ENCODE measurements at places on chromosomes 6 and 20.

GRCh38 chr6:167763056-167763944 is 63.4 kb upstream of the AFDN start:
- no peak for DNase-seq

GRCh38 chr6:151477726-151478125 is 16.1 kb upstream of the CCDC170 start:
- no peak for DNase-seq

- DNase-seq: no peak
Measured at GRCh38 chr20:37473249-37474000, 47.6 kb upstream of the NNAT start.

GRCh38 chr6:129661536-129662405 is 48.2 kb downstream of the ARHGAP18 start:
- DNase-seq: no peak

DNA sequence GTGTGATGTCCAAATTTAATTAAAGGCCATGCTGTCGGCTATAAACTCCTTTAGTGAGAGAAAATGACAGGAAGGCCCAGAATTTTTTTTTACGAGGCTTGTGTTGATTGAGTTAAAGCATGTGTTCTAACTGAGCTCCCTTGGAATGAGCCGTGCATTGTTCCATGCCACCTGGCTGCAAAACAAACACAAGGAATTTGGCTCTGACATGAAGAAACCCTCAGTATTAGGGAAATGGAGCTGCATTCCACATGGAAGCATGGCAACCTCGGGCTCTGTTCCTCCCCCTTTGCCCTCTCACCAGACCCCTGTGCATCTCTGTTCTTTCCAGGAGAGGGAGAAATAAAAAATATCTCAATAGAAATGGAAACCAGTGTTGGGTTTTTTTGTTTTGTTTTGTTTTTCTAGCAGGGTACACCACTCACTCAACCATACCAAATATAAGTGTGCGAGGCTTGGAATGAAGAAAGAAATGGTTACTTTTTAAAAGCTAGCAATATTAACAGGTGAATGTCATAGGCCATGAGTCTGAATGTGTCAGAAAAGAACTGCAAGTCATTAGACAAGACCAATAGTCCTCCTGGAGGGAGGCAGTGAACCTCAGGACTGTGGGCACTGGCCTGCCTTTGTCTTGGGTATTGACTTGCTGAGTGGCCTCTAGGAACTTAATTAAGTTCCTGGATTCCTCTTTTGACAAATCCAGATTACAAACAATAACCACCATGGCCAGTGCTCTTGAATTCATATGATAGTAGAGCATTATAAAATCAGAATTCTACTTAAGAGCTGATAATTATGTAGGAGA is 935.1 kb downstream of the KIF16B start:
- no peak for DNase-seq

GRCh38 chr6:35396991-35397390 is 54.6 kb downstream of the PPARD start:
- no peak for DNase-seq

GRCh38 chr6:163533443-163533842 is 118.9 kb downstream of the QKI start:
- no peak for DNase-seq

- DNase-seq: no peak
Measured at GRCh38 chr6:435441-436307, 44.1 kb downstream of the IRF4 start.

DNA sequence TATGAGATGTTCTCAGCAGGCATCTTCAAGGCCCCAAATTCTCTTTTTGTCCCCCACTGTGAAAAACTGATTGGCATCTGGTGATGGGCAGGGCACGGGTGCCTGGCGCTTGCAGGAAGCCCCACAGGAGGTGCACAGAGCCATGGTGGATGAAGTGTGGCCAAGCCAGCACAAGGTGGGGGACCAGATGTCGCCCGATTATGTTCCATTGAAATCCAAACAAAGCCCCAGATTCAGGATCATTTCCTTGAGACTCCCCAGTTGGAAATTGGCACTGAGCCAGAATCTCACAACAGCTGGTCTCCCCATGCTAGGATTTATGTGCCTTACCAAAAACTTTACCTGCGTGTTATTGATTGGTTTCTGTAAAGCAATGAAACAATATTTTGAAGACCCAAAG is 186.1 kb downstream of the ADAT2 start:
- DNase-seq: no peak

GRCh38 chr6:112879920-112880413 is 532.8 kb downstream of the RFPL4B start:
- DNase-seq: no peak

DNA sequence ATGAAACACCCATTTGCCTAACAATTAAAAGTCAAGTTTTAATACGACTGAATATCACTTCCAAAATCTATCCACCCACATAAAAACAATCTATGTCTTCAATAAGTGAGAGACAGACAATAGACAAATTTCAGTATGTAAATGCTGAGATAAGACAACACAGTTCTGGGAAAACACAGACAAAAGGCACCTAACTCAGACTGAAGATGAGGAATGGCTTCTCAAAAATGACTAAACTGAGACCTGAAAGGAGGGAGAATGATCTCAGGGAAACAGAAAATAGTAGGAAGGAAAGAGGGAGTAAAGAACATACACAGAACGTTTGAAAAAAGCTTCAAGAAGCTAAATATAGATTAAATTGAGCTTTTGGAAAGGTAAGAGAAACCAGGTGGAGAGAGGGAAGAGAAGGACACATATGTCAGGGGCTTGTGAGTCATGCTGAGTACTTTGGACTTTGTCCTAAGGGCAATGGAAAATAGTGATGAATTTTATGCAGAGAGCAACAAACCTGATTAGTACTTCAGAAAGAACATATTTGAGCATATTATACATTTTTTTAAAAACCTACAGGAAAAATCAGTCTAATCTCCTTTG is 16.1 kb downstream of the LMBRD1 start:
- DNase-seq: no peak

DNA sequence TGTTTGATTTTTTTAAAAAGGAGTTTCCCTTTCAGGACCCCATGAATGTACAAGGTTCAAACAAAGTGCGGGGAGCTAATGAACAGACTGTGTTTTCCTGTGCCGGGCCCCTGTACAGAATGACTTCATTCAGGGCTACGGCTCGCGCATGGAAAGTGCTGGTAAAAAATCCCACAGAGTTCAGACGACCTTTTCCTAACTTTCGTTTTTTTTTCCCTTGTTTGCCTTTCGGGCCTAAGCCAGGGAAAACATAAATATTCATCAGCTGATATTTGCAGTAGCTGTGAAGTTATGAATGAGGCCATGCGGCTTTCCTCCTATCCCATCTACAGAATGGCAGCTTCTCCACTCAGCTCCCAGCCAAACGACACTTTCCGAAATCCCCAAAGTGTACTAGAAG is 74.0 kb downstream of the HAO1 start:
- no peak for DNase-seq

DNA sequence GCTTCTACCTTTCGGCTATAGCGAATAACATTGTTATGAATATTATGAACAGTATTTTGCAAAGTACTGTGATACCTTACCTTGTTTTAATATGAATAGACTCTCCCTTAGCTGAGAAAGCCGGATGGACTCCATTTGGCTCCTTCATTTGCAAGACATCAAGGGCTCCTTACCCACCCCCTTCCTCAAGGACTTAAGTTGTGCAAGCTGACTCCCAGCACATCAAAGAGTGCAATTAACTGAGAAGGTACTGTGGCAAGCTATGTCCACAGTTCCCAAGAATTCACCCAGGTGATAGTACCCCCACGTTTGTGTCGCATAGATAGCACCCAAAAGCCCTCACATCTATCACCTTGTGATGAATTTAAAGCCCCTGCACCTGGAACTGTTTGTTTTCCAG is 11.2 kb downstream of the CST5 start:
- no peak for DNase-seq

- DNase-seq: no peak
Measured at GRCh38 chr6:95866732-95867131, 149.0 kb upstream of the FUT9 start.

DNA sequence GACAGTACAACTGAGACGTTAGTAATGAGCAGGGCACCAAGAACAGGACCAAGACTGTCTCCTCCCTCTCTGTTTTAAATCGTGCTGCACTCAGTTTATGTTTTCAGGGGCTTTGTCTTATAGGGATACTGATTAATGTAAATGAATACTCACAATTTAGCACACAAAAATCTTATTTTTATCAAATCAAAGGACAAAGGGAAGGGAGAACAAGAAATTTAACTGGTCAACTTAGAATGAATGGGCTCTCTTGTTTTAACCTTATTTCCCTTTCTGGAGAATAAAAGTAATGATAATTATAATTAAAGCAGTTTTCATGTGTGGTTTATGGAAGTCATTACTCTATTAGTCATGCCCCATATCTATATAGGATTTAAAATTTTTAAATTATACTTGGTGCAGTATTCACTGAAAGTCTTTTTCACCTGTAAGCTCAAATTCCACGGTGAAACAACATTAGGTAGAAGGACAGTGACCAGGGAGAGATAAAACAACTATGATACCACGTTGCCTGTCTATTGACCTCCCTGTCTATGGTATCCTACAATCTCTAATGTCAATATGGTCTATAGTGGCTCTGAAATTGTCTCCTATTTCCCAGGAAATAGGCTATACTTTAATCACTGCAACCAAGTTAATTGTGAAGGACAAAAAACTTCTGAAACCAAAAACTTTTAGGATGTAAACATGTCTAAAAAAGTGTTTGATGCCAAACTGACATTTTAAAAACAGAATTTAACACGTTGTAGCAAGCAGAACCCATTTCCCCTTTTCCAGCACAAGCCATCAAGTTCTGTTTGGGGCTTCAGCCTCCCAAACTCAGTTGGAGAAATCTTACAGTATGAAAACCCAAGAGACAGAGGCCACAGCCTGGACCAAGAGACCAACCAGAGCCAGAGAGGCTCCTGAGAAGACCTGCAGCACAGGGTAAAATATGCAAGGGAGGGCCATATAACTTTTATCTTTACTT is 15.0 kb downstream of the ELOVL5 start:
- DNase-seq: no peak

- DNase-seq: no peak
Measured at GRCh38 chr20:51403466-51404220, 138.9 kb downstream of the NFATC2 start.

DNA sequence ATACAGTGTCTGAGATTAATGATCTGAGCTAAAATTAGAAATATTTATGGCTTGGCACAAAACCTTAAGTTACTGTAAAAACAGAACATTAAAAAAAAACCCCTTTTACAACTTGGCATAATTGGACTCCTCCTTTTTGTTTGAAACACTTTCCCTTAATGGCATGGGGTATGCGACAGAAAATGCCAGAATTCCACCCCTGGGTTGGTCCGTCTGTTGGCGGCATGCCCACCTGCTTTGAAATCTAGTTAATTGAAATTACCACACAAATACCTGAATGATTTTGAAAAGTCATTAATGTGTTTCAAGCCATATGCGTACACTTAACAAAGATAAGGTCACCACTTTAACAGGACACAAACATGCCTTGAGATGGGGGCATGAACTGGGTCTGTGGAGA is 175.1 kb upstream of the FOXQ1 start:
- no peak for DNase-seq

DNA sequence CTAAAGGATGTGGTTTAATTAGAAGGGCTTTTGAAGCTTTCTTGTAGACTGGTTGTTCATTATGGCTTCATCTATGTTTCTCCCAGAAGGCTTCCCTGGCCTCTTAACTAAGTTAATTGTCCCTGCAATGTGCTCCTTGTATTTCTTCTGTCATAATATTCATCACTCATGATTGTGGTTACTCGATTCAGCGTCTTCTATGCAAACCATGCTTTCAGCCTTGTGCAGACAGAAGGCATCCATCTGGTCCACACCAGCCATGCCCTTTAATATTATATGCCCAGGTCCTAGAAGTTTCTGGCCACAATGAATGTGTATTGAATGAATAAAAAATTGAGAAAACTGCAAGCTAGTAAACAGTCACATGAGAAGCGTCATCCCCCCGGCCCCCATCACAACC is 163.2 kb downstream of the KHDC1L start:
- DNase-seq: no peak

DNA sequence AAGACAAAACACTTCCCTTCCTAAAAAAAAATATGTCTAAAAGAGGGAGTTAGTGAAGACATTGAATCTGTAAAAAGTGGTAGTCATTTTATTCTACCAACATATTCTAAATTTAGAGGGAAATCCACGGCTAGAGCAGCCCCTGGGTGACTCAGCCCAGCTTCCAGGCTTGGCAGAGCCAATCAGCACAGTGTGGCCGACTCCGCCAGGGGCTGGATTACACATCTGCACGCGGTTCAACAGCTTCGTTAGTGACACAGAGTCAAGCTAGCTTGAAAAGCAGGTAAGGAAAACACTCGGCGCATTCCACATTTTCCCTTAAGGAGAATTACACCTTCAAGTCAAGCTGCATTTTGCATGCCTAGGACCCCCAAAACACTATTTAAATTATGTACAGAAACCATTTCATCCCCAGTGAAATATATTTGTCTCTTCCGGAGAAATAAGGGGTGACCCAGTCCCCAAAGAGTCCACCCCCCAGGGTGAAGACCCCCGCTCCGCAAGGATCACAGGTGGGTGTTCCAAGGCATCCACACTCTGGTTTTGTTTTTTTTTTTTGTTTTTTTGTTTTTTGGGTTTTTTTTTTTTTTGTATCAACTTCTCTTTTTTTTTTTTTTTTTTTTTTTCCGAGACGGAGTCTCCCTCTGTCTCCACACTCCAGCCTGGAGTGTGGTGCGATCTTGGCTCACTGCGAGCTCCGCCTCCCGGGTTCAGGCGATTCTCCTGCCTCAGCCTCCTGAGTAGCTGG is 58.4 kb upstream of the ARID1B start:
- no peak for DNase-seq

- no peak for DNase-seq
Measured at GRCh38 chr20:9367746-9368145, 146.6 kb upstream of the LAMP5 start.
